ENCODE measurements at places on chromosomes 7 and 10. TPM values are rescaled to one million over a fixed set of nuclear protein-coding genes. Genes with fewer than 3 reads are reported as not detected.
A peak's percentile ranks its signal among the peaks of the same experiment; 100 is the strongest.

GRCh38 chr7:1176891-1177373 is 16.9 kb upstream of the ZFAND2A start:
- peak; percentile 79 for DNase-seq

DNA sequence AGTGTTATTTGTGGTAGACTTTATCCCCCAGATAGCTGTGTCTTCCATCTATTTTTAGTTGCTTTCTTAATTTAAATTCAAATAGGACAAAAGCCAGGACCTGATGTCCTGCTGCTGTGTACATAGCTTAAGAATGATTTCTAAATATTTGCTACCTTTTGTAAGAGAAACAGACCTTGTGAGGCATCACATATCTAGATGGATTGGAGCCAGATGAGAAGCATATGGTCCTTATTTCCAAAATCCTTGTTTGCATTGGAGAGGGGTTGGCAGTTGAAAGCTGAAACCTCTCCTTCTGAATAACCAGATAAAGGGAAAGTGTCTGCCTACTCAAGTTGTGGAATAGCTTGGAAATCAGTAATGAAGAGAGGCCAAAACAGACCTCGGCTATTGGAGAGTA is 50.7 kb upstream of the AMPH start:
- no peak for DNase-seq

The PRTFDC1 gene
- total RNA-seq = 0.39 TPM

The CYP3A5 gene
- total RNA-seq = not detected

Measured in CD8-positive, alpha-beta T cell (primary cell).